Stimulated activated CD8-positive, alpha-beta memory T cell treated with anti-CD3 and anti-CD28 coated beads, Interleukin-2, amount 100 ng/mL, for 1 hour (primary cell): ENCODE measurements at places on chromosomes 3 and 15.
A peak's percentile ranks its signal among the peaks of the same experiment; 100 is the strongest.

GRCh38 chr3:97121386-97121785, 307.0 kb downstream of the EPHA6 start:
- DNase-seq = no peak

GRCh38 chr3:183210862-183211341, 42.2 kb upstream of the B3GNT5 start:
- DNase-seq = no peak

GRCh38 chr15:61871926-61872522, 188.2 kb downstream of the VPS13C start:
- no peak for DNase-seq

- DNase-seq = peak; percentile 50
Measured at GRCh38 chr15:52256366-52256765, 39.2 kb downstream of the MYO5C start.

GRCh38 chr3:196268284-196269163, 19.0 kb downstream of the PCYT1A start:
- DNase-seq = no peak

DNA sequence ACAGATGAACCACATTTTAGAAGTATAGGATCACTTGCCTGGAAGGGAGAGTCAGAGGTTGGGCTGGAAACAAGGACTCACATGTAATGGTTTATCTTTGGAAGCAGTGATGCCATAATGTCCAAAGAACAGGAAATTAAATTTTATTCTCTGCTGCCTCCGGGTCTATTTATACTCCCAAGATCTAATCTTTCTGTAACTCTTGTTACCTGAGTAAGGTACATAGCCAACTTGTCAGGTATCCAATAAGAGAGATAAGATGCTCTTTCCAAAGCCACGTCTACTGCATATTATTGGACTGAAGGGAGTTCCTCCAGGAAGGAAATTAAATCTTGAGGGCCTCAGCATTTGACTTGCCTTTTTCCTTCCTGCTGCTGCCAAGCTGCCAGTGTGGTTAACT, 71.0 kb downstream of the CRYGS start:
- no peak for DNase-seq

DNA sequence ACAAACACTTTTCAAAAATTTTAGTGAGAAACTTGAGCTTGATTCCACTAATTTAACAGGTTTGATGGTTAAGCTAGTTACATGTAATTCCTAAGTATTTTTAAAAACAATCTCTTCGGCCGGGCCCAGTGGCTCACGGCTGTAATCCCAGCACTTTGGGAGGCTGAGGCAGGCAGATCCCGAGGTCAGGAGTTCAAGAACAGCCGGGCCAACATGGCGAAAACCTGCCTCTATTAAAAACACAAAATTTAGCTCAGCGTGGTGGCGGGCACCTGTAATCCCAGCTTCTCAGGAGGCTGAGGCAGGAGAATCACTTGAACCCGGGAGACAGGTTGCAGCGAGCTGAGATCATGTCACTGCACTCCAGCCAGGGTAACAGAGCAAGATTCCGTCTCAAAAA, 25.3 kb downstream of the TRA2B start:
- DNase-seq = no peak

GRCh38 chr15:100740138-100740537, 137.7 kb downstream of the ASB7 start:
- DNase-seq = no peak

DNA sequence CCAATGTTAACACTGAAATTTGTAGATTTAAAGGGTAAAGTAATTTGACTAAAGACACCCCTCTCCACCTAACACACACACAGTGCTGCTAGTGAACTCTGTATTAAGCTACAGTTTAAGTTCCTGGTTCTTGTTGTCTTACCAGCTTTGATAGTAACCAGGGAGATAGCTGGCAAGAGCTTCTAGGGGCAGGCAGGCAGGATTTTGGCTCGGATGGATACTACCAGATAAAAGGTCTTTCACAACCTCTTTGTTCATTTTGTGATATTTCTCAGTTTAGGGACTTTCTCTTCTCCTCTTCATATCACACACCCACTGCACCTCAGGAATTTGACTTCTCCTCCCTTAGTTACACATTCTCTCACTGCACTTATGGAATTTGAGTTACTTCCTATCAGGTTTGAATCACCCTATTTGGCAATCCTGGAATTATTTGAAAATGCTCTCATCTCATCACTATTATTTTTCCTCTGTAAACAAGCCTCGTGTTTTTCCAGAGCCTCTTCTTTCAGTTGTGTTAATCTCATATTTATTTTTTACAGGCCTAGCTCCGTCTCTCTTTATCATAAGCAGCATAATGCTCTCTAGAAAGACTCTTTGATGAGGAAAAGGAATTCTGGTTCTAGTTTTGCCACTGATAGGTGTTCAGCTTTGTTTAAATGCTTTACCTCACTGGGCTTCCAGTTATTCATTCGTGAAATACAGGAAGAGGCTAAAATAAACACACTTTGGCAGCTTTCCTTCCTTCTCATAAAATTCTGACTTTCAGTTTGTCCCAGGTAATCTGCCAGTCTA, 23.0 kb upstream of the CLDN1 start:
- no peak for DNase-seq

GRCh38 chr3:14323401-14324223, 78.8 kb upstream of the SLC6A6 start:
- no peak for DNase-seq

GRCh38 chr3:191808073-191808472, 347.1 kb downstream of the PYDC2 start:
- no peak for DNase-seq

DNA sequence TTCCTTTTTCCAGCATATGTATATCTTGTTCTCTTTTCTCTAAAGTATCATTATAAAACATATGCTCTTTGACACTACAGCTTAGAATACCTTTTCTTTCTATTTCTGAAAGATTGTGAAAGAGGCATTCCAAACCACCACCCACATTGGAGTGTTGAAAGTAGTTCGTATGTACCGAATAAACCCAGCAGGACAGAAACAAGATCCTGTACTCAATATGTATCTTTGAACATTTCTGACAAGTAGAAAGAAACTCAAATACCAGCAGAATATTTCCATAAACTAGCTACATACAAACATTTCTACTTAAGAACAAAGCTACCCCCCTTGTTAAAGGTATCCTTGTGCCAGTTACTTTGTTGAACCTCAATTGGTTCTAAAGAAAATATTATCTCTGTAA, 415.3 kb upstream of the ALCAM start:
- no peak for DNase-seq

DNA sequence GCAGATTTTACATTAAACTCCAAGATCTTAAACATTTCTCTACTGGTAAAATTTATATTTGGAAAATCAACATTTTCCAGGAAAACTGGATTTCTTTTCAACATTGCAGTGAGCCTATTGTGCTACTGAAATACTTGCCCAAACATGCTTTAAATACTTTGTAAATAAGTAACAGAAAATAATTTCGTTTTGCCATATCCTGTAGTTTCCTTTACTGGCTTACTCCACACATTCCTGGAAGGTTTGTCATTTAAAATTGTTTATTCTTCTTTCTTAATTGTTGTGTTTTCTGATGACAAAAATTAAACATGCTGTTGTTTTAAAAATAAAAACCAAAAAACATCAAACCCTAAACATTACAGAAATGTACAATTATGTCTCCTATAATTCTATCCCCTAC, 22.0 kb downstream of the ACAD11 start:
- DNase-seq = no peak

DNA sequence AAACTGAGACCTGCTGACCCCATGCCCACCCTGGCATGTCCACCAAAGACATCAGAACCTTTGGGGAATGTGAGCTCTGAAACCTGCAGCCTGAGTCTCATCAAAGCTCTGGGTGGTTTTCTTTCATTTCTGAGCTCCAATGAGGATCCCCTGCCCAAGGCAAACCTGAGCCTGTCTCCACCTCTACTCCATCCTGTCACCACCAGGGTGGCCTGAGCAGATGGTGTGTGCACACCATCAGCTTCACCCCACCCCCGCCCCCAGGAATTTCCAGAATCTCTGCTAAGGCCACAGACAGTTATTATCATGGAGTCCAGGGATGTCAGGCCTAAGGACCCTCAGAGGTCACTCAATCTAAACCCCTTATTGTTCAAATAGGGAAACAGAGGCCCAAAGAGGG, 1.3 kb downstream of the XIRP1 start:
- no peak for DNase-seq

DNA sequence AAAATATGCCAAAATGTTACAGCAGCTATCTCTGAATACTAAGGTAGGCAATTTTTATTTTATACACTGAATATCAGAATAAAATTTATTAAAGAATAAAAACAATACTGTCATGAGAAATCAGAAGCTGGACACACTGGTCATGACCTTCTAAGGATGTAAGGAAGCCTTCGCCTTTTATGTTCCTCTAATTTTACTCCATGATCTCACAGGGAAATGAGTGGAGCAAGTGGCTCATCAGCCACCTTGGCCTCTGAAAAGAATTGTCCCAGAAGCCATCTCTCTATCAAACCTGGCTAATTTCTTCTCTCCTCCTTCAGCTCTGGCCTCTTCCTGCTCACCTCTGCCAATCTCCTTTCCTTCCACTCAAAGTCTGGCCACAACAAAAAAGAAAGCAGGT, 48.6 kb downstream of the THRB start:
- DNase-seq = no peak

GRCh38 chr3:188421836-188422540, 268.0 kb downstream of the LPP start:
- DNase-seq = no peak

DNA sequence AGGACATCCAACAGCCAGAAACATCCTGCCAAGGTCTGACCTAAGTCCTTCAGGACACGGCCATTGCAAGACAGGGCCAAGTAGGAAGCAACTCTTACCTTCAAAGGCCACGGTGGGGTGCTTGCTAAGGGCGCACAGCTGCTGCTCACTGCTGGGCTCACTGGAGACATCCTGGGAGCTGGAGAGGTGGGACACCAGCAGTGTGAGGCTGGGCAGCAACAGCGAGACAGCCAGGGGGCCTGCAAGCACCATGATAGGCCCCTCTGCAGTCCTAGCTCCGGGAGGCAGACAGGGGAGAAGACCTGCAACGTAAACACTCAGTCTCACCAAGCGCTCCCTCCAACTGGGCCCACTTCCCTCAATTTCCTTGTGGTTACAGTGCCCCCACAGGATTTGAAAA, 79.2 kb downstream of the SEMA5B start:
- DNase-seq = no peak

DNA sequence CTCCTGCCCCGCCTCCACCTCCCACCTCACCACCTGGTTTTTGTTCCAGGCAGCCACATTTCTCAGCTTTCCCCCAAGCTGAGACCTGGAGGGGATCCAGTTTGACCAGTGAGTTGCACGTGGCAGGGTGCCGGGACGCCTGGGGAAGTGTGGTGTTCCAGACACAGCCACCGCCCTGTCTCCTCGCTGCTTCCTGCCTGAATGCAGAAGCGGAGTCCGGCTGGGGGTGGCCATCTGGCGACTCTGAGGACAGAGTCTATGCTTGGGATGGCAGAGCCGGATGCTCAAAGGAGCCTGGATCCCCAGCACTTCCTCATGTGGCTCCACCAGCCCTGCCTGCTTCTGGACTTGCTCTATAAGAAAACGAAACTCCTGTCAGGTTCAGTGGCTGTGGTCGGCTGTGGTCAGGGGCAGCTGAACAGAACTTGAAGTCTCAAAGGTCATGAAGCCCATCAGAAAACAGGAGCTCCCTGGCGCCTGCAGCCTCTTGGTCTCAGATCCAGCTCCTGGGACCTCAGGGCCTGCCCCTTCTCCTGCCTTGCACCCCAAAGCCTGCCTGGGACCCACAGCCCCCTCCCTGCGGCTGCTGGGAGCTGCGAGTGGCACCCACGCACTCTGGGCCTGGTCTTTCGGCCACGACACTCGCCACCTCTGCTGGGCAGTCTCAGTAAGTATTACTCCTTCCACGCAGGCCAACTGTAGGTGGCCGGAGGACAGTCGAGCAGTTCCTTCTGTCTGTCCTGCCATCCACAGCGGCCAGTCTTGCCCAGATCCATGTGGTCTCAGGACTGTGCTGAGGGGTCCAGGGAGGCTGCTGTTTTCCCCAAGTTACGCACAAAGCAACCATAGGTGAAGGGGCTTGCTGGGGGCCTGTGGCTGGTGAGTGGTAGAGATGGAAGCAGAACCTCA, 112.8 kb upstream of the MEF2A start:
- DNase-seq = no peak

DNA sequence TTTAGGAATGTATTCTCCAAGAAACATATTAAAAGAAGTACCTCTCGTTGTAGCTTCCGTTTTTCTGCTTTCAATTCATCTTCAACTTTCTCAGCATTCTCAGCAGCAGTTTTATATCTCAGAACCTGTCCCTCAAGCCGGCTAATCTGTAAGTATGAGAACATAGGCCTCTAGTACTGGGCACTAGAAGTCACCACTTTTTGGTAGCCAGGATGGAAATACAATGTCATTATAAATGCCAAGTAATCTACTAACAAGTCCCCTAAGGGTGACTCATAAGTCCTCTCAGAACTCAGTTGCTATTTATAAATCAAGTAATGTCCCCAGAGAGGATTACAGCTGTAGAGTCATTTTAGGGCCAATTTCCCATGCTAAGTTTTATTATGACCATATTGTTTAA, 61.1 kb downstream of the MLH1 start:
- DNase-seq = no peak

GRCh38 chr3:194245975-194246561, 105.1 kb downstream of the CPN2 start:
- DNase-seq = no peak

DNA sequence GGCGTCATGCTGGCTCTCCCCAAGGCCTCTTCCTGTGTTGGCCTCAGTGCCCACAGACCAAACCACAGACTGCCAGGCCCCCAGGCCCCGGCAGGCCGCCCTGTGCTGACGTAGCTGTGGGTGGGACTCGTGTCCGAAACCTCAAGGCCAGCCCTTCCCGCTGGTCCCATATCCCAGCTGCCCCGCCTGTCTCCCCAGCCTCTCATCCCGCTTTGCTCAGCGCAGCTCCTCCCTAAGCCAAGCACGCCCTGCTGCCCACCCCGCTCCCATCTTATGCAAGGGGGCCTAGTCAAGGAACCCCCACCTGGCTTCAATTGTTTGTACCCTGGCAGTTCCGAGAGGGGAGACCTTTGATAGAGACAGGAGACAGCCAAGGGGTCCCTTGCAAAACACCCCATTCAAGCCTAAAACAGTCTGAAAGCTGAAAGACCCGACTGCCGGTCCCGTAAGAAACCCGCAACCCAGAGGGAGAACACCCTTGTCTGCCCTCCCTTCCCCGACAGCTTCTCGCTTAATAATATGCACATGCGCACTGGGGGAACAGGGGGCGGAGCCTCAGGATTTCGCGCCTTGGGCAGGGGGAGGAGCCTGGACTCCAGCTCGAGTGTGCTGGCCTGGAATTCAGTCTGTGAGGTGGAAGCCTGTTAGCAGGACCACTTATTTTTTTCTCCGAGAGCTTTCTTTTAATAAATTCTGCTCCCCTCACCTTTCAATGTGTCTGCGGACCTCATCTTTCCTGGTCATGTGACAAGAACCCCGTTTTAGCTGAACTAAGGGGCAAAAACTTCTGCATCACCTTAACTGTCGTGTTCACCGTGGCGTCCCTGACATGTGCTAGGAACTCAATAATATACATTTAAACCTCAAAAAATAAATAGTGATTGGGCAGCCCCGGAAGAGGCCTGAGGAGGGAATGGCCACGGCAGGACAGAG, 17.2 kb downstream of the TNFAIP8L3 start:
- DNase-seq = peak; percentile 24
